ENCODE measurements at places on chromosomes 7 and 10.

GRCh38 chr10:70404787-70405036 lies 767 bp downstream of the EIF4EBP2 start:
- DNase-seq = no peak

GRCh38 chr10:124680675-124681074 lies 63.5 kb downstream of the FAM53B start:
- no peak for DNase-seq

DNA sequence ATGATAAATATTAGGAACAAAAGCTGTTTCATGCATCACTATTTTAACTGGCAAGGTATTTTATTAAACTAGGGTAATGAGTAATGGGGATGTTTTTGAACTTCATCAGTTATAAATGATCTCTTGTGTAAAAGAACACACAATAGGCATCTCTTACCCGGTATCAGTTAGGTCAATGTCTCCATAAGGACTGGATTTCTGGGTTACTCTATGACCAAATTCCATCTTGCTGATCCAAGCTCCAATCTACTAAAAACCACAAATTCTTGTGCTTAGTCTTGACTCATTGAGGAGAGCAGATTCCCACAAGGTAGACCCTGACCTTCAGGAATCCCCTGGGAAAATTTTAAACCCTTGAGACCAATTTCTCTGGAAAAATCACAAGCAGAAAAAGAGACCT lies 1167.7 kb downstream of the XPNPEP1 start:
- no peak for DNase-seq

GRCh38 chr7:23065974-23066373 lies 39.6 kb upstream of the KLHL7 start:
- DNase-seq = no peak

DNA sequence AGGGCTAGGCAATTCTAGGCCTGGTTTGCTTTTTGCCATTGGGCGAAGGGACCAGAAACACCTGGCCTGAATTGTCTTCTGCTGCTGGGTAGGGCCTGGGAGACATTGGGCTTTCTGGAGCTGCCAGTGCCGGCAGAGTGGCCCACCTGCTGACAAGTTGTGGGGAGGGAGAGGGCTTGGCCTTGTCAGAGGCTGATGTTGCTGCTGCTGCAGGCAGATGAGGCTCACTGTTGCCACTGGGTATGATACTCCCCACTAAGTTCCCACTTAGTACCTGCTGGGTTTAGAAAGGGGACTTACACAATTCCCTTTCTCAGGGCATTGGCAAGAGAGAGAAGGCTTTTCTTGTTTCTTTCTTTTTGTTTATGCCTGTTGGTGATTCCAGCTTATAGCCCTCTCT lies 289.6 kb upstream of the NPVF start:
- no peak for DNase-seq

- DNase-seq = no peak
Observed at GRCh38 chr7:37045681-37046179, 321.4 kb upstream of the AOAH start.

DNA sequence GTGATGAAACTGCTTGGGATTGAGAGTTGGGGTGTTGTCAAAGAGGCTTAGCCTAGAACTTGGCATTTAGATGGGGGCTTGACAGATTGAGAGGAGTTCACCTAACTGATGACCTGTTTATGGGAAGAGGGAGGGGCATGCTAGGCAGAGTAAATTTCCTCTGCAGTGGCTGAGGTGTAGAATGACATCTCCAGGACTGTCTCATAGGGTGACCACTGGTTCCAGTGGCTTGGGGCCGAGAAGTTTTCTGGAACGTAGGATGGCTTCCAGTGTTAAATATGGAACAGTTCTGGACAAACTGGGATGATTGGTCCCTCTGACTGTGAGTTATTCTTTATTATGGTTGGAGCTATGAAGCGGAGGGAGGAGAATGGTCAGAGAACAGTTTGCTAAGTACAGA lies 186.4 kb downstream of the PLXDC2 start:
- no peak for DNase-seq

GRCh38 chr7:112395893-112396292 lies 54.4 kb upstream of the IFRD1 start:
- no peak for DNase-seq

GRCh38 chr7:12719141-12719919 lies 31.9 kb downstream of the ARL4A start:
- no peak for DNase-seq

DNA sequence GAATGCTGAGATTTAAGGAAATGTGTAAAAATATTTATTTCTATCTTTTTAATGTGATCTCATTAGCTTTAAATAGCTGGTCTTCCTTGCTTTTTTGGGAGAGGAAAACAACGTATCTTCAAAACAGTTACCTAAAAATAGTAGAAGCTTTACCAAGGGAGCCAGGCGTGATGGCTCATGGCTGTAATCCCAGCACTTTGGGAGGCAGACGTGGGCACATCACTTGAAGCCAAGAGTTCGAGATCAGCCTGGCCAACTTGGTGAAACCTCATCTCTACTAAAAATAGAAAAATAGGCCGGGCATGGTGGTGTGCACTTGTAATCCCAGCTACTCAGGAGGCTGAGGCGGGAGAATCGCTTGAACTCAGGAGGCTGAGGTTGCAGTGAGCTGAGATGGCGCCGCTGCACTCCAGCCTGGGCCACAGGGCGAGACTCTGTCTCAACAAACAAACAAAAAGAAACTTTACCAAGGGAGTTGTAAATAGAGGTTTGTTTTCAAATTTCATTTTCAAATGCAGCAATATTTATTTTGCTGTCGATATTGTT lies 48.4 kb upstream of the ITGB1 start:
- no peak for DNase-seq

GRCh38 chr7:269721-270120 lies 20.2 kb upstream of the FOXL3 start:
- DNase-seq = no peak

GRCh38 chr10:61354401-61354975 lies 98.7 kb downstream of the TMEM26 start:
- DNase-seq = no peak

GRCh38 chr7:29467193-29467926 lies 96.3 kb upstream of the PRR15 start:
- DNase-seq = no peak

DNA sequence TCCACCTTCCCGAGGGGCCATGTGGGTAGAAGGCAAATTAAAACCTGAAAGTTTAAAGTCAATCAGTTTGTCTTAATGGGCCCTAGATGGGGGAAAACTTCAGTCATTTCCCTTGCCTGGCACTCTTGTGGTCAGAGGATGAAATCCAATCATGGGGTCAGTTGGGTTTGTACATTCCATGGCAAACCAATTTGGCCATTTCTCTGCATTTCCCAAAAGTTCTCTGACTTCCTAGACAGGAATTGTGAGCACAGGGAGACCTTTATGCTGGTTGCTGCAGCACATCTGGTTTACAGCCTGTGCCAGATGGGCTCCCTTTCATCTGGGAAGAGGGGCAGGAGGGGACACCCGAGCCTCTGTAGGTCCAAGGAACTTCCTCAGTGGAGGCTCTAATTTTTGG lies 113.0 kb downstream of the CYP26A1 start:
- no peak for DNase-seq

- DNase-seq = no peak
Observed at GRCh38 chr10:110093722-110094121, 85.9 kb downstream of the ADD3 start.

DNA sequence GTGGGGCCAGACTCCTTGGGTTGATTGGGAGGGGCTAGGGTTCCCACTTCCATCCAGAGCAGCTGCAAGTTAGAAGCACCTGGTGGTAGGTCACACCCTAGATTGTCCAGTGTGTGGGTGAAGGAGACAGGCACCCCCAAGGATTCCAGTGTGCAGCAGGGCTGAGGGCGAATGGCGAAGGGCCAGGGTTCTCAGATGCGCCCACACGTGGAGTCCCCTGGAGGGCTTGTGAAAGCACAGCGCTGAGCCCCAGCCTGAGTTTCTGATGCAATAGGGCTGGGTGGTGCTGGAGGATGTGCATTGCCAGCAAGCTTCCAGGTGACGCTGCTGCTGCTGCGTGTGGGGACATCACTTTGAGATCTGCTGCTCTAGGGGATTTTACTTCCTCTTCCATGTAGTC lies 25.4 kb downstream of the TBATA start:
- no peak for DNase-seq

DNA sequence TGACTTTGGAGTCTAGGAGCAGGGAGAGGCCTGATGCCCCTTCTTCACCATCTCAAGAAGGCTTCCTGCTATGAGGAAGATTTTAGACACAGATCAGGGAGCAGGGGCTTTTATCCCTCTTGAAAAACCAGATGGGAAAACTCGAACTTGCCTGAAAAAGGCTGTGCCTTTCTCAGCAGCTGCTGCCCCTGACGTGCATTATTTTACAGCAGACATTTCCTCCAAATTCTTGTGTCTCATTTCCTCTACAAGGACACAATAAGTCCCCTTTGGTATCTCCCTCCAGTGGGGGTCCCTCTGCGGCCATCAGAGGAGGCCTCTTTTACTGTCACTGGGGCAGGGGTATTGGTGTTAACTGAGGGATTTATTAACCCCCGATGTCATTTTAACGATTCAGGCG lies 38.0 kb upstream of the AQP1 start:
- DNase-seq = no peak

DNA sequence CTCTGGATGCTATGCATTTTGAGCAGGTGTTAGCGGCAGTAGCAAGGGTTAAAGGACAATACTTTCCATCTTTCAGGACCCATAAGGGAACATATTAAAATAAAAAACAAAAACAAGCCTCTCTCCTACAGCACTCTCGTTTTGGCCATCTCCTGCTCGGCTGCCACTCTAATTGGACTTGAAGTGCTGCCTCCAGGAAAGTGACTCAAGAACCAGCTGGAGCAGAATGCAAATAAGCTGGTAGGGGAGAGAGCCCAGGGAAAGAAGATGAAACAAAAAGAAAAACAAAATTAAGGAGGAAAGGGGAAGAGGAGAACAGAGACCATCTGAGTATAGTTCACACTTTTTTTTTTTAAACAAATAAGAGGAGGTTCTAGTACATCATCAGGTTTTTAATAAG lies 65.6 kb downstream of the HBP1 start:
- no peak for DNase-seq

GRCh38 chr10:49254556-49255318 lies 44.2 kb upstream of the C10orf71 start:
- no peak for DNase-seq

DNA sequence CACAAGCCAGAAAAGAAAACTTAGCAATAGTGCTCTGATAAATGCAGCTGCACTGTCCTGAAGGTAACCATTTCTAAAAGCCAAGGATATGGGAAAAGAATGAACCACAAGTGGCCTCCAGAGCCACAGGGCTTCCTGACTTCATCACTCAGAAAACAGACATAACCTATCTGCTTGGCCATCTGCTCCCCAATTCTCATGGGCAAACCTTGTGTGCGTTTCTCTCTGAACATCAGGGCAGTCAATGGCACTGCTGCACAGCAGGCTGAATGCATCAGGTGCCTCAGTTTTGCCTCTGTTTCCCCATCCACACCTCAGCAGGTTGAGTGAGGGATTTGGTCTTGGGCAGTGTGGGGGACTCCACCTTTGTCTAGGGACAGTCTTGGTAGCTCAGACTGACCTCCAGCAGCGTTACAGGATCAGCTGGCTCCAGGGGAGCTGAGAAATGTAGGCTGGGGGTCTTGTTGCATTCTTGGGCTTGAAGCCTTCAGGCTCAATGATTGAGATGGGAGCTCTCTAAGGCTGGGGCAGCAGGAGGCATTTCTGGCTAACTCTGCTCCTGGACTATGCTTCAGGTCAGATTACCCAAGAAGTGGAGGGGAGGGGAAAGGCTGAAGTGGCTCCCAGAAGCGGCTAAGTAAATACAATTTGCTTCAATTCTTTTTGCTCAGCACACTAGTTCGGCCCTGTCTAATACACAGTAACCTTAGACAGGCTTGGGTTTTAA lies 23.6 kb upstream of the PDLIM1 start:
- no peak for DNase-seq

DNA sequence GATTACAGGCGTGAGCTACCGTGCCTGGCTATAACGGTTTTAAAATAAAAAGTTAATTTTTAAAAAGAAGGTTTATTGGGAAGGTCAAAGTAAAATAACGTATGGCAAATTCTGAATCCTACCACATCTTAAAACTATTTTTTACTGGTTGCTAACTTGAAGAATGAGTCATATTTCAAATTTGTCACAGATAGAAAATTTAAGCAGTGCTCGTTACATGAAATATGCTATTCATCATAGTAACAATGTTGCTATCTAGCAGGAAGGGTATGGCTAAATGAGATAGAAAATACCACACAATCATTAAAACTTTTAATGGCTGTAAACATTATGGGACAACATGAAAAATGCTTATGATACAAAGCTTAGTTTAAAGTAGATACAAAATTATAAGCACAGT lies 500.5 kb downstream of the PHTF2 start:
- DNase-seq = no peak

- no peak for DNase-seq
Observed at GRCh38 chr7:4604456-4604940, 77.6 kb upstream of the FOXK1 start.

DNA sequence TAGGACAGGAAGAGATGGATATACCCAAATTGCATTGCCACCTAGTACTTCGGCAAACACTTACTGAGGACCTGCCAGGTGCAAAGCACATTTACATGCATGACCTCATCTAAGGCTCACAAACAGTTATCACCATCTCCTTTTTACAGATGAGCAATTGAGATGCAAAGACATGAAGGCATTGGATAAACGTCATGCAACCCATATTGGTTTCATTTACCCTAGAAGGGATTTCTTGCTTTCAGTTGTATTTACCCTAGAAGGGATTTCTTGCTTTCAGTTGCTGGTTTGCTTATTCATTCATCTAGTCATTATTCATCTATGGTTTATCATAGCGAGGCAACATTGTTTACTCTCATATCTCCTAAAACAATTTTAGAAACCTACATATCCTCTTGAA lies 52.2 kb downstream of the STEAP1B start:
- no peak for DNase-seq

DNA sequence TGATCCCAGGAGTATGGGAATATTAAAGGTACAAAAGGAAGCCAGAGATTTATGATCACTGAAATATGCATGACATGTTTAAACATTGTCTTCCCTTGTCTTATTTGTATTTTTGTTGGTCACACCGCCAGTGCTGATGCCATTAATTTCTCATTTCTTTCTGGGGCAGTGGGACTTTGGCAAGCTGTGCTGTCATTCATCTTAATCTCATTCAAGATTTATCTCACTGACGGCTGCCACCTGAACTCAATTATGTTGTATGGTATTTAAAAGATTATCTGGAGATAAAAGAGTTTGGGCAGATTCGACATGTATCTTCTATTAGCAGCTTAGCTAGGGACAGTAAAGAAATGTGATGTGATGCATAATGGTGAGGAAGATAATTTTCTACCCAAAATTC lies 284.9 kb upstream of the PLXDC2 start:
- DNase-seq = no peak

GRCh38 chr10:92381543-92381954 lies 90.6 kb downstream of the MARCHF5 start:
- no peak for DNase-seq

GRCh38 chr7:123433665-123434064 lies 100.7 kb downstream of the IQUB start:
- DNase-seq = no peak

GRCh38 chr10:52217531-52217930 lies 96.5 kb upstream of the DKK1 start:
- no peak for DNase-seq

- no peak for DNase-seq
Observed at GRCh38 chr10:31693491-31693890, 235.1 kb downstream of the ARHGAP12 start.

- no peak for DNase-seq
Observed at GRCh38 chr7:84200859-84201258, 6.3 kb upstream of the SEMA3A start.
